ENCODE measurements at places on chromosomes 16 and 17.

DNA sequence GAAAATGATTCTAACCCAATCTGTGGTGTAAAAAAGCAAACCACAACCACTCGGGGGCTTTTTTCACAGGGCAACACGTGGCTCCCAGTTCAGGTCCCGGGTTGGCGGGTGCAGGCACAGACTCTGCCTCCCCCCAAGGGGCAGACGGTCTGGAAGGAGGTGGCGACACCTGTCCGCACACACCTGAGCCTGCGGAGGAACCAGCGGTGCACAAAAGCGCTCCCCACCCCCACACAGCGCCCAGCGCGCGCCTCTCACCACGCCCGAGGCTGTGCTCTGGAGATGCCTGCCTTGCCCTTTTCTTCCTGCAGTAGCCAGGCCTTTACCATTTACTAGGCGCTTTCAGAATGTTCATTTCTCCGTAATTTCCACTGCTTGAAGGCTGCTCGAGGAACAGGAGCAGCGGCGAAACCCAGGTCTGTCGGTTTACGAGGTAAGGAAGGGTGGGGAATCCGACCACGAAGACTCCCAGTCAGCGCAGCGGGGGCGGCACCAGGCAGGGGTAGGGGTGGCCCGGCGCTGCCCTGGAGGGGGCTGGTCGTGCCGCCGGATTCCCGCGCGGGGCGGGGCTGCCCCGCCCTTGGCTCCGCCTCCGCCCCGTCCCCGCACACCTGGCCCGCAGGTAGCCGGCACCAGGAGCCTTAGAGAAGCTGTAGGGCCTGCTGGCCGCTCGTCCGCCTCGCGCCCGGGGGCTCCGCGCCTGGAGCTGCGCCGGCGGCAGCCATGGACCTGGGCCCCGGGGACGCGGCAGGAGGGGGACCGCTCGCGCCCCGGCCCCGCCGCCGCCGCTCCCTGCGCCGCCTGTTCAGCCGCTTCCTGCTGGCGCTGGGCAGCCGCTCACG is at the start of gene USP43:
Gene USP43 (plus strand): TSS at position 608 of the 842 bp plus-strand sequence. CDS start 116 bp downstream, at position 724.
- DNase-seq, result no peak

- no peak for DNase-seq
These were observed 16.0 kb upstream of the SOX9 start for GRCh38 chr17:72104863-72105234.

- no peak for DNase-seq
These were observed 24.9 kb downstream of the COPZ2 start for GRCh38 chr17:48012654-48013053.

- no peak for DNase-seq
These were observed 1.4 kb upstream of the DHX8 start for GRCh38 chr17:43482103-43483012.

- no peak for DNase-seq
These were observed 11.0 kb downstream of the SNN start for GRCh38 chr16:11679250-11679649.

DNA sequence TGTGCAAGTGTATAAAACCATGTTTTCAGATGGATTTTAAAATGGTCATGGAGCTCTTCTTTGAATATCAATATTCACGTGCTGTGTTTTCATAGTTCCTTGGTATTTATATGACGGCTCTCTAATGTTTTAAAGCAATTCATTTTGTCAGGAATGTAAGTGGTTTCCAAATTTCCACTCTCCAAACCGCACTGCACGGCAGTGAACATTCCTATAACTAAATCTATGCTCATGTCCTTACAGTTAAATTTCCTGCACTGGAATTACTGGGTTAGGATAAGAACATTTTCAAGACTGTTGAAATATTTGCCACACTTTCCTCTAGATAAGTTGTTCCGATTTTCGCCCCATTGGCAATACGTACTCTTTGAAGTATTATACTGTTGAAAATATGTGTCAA is 398.9 kb downstream of the PMP22 start:
- no peak for DNase-seq

DNA sequence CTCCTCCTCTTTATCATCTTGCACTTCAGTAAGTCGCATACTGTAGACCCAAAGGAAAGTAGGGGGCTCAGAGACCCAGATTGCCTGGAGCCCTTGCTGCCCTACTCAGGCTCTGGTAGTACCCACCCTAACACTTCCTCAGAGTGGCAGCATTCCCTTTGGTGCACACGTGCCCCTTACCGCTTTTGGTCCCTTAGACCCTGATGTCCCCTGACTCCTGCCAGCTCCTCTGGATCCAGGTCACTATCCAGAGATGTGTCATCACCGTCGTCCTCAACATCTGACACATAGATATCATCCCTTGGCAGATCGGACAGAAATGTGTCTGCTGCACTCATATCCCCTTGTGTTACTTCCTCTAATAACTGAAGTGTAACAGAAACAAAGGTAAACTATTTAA is 5.4 kb upstream of the PSMC5 start:
- no peak for DNase-seq

DNA sequence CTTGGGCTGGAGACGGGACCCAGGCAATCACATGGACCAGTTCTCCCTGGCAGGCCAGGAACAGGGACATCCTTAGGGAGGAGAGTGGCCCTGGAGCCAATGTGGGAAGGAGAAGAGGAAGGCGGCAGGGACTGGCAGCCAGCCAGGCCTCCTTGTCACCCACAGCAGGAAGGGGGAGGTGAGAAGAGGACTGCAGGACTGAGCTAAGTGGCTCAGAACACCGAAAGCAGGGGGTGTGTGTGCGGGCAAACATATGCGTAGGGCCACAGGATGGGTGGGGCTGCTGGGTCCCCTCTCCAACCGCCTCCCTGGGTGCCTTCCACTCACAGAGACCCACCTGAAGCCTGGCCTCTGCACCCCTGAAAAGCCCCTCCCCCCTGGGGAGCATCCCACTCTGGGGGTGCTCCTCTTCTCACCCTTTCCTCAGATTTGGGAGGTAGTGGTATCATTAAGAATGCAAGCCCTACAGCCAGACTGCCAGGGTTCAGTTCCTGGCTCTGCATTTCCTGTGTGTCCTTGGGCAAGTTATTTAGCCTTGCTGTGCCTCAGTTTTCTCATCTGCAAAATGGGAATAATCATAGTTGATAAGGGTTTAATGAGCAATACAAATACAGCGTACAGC is 8.1 kb downstream of the PNMT start:
- DNase-seq, result peak; percentile 20

GRCh38 chr17:19646788-19647696 is 1.5 kb upstream of the ALDH3A2 start:
- DNase-seq, result no peak

GRCh38 chr16:5374184-5374583 is 276.6 kb upstream of the EEF2KMT start:
- no peak for DNase-seq

- no peak for DNase-seq
These were observed 30.7 kb downstream of the SLC43A2 start for GRCh38 chr17:1597861-1598342.

DNA sequence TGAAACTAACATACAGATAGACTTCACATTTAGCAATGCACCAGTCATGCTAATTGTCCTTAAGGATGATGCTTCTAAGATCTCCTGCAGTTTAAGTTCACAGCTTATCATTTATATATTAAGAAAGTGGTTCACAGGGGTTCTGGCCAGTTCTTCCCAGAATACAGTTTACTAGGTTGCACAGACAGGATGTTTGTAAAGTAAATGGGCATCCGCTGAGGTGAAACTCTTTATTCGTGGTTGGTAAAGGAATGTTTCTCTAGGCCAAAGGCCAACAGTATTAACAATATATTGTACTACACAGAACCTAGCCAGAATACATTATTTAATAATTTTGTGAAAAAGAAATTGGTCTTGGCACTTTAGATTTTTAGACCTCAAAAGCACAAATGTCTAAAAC is 1427.3 kb downstream of the CDH8 start:
- no peak for DNase-seq

- DNase-seq, result no peak
These were observed 13.2 kb downstream of the DDX42 start for GRCh38 chr17:63786971-63787711.

DNA sequence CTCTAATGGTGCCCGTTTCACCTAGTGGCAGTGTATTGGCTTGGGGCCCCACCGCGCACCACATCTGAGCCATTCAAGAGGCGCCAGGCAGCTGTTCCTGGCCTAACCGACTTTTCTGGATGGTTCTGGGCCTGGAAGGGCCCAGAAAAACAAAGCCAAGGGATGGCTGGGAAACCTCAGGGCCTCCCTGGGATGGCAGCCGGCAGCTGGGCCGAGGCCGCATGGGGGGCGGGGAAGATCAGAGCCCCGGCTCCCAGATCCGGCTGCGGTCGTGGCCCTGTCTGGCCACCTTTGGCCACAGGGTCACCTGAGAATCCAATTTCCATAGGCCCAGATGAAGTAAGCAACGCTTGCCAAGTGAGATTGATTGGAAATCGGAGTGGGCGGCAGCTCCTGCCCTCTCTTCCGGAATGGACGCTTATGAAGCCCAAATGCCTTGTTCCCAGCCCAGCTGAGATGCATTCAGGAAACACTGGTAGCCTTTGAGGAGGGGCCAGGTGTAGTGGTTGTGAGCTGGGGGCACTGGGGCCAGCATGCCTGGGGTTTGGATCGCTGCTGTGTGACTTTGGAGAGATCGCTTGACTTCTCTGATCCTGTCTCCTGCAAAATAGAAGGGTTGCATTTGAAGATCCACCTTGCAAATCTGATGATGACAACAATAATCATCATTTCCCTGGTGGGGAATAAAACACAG is 163.8 kb upstream of the GSE1 start:
- DNase-seq, result no peak

- DNase-seq, result no peak
These were observed 417.1 kb upstream of the CDH11 start for GRCh38 chr16:65538976-65539375.

DNA sequence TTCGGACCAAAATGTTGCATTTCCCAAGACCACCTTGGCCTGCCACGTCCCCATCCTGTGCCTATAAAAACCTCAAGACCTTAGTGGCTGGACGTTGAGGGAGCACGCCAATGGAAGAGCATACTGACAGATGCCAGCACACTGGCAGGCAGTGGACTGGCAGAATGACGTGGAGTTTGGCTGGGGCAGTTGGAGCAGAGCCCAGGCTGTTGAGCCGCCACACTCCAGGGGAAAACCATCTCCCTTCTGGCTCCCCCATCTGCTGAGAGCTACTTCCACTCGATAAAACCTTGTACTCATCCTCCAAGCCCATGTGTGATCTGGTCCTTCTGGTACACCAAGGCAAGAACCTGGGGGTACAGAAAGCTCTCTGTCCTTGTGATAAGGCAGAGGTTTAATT is 494.1 kb downstream of the CDH11 start:
- no peak for DNase-seq

DNA sequence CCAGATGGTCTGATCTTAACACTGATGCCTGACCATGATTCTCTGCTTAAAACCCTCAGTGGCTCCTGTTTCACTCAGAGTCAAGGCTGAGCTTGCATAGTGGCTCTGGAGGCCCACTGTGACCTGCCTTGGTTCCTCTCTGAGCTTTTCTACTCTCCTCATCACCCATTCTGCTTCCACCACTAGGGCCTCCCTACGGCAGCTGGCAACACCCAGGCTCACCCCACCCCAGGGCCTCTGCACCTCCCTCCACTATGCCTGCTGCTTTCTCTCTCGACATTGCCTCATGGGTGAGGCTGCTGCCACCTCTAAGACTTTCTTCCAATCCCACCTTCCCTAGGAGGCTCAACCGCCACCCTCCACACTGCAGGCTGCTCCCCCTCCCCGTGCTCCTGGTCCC is 127.6 kb downstream of the IRX3 start:
- DNase-seq, result no peak

DNA sequence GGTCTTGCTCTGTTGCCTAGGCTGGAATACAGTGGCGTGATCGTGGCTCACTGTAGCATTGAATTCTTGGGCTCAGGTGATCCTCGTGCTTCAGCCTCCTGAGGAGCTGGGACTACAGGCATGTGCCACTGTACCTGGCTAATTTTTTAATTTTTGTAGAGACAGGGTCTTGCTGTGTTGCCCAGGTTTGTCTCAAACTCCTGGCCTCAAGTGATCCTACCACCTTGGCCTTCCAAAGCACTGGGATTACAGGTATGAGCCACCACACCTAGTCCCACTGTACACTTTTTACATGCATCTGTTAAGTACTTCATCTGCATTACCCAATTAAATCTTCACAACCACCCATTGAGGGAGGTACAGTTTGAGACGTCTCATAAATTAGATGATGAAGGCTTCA is 12.4 kb downstream of the TNRC6A start:
- no peak for DNase-seq

GRCh38 chr16:58024486-58025350 is 836 bp upstream of the MMP15 start:
- DNase-seq, result no peak
